Endodermal cell (in vitro differentiated cells): ENCODE measurements at places on chromosomes 5 and 9.
A peak's percentile ranks its signal among the peaks of the same experiment; 100 is the strongest.

- peak; percentile 96 for DNase-seq
Observed at GRCh38 chr5:154520861-154521453, 42.9 kb upstream of the HAND1 start.

DNA sequence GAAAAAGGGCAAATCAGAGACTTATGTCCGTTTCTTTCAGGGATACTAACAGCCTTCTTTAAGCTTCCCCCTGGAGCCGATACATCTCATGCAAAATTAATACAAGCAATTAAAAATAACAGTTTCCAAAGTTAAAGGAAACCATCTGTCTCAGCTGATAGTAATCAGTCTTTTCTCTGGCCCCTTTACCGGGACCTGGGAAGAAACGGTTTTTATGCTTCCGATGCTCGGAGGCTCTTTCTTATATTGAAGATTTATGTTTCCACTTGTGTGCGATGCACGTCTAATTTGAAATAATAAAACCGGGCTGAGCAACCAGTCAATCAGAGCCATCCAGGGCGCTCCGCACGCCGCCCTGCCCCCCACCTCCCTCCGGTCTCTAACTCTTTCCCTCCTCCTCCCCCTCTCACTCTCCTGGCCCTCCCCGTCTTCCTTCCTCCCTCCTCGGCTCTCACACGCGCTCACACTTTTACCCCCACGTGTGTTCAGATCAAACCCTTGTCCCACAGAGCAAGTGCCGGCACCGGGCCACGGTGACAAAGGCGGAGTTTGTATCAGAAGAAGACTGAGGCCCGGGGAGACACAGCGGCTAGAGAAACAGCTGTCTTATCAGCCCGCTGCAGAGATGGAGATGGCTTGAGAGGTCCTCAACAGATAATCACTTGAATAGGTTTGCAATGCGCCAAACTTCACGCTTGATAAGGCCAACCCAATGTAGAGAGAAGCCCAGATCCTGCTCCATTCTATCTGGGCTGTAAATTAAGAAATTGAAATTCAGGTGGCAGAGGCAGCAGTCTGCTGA is 5.1 kb upstream of the ELAVL2 start:
- DNase-seq: peak; percentile 81

GRCh38 chr5:140868721-140869554 is at the start of gene PCDHA11:
TSS of gene PCDHA11 (plus strand) at chr5:140868957. CDS start at chr5:140869104, 147 bp downstream.
- peak; percentile 79 for DNase-seq

DNA sequence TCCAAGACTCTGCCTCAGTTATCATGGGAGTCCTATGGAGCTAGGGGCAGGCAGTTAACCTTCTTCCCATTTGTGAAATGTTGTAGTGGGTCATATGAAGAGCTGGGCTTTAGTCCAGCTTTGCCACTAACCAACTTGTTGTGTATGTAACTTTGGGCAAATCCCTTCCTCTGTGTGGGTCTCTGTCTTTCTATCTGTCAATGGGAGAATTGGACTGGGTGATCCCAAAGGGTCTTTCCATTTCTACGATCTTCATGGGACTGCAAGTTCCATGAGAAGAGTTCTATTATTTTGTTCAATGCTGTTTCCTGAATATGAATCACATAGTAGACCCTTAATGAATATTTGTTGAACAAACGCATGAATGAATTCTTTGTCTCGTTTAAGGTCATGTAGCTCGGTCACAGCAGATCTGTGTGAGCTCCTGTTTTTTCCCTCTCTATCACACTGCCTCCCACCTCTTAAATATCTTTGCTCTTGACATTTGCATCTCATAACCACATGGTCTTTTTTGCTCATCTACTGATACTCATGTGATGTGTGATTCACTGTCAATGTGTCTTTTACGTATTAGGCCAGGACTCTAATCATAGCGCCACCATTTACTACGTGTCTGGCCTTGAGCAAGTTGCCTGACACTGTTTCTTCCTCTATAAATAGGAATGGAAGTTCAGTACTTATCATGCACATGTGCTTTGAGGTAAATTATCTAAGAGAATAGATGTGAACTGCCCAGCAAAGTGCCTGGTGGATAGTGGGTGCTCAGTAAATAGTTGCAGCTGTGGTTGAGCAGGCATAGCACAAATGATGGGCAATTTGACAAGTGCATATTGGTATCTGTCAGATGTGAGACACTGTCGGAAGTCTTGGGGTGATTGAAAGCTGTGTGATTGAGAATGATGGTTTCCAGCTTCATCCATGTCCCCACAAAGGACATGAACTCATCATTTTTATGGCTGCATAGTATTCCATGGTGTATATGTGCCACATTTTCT is 37.4 kb downstream of the PTTG1 start:
- DNase-seq: no peak

GRCh38 chr9:97415146-97415545 is 3.2 kb downstream of the TDRD7 start:
- no peak for DNase-seq

DNA sequence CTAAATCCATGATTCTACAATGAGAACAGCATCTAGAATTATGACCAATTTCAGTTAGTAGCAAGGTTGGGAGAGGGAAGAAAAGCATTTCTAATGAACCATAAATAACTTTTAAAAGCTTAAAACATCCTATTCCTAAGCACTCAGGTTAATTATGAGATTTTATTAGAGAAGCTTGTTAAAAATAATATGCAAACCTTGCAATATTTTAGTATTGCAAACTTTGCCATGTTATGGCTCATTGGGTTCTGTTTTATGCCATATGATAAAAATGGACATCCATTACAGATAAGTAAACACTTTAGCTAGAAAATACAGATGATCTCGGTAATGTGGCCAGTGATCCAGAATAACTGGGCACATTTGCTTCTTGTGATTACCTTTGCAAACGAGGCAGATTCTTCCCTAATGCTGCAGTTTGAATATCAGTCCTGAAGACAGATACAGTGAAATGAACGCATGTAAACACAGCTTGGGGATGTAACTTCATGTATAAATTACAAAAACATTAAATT is 447.0 kb downstream of the PLK2 start:
- no peak for DNase-seq

DNA sequence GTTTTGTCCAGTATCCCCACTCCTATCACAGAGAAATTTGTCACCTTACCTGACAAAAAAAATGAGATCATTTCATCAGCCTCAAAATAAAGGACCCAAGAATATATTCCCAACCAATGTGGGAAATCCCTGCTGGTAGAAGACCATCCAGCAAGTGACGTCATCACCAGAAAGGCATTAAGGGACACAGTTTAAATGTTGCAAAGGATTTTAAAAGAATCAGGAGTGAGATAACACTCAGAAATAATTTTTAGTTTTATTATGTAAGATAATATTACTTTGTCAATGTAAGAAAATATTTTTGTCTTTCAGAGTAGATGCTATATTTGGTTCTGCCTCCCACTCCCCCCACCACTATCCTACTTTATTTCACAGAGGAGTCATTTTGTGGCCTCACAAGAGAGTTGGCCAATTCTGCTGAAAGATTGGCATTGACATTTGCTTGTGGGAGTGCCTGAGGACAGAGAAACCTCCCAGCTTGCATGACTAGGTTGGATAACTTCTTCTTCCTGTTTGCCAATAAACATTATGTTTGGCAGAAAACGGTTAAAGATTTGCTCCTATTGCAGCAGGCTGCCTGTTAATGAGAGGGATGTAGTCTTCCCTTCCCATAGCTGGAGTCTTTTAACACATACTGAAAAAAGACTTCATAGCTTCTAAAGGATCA is 288.6 kb upstream of the DAB2 start:
- DNase-seq: no peak

DNA sequence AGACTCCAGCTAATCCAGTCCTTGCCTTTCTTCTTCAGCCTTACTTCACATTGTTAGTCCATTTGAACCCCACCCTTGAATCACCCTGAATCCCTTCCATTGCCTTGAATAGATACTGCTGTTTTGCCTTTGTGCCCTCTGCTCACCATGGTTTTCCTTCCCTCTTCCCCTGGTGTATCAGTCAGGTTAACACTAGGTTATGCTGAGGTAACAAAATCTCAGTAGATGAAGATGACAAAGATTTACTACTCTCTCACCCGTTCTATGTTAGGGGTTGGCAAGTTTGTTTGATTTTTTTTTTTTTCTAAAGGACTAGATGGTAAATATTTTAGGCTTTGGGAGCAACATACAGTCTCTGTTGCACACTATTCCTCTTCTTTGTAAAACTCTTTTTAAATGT is 3.3 kb upstream of the VLDLR start:
- no peak for DNase-seq

- DNase-seq: no peak
Observed at GRCh38 chr5:34585601-34586104, 70.5 kb upstream of the RAI14 start.

DNA sequence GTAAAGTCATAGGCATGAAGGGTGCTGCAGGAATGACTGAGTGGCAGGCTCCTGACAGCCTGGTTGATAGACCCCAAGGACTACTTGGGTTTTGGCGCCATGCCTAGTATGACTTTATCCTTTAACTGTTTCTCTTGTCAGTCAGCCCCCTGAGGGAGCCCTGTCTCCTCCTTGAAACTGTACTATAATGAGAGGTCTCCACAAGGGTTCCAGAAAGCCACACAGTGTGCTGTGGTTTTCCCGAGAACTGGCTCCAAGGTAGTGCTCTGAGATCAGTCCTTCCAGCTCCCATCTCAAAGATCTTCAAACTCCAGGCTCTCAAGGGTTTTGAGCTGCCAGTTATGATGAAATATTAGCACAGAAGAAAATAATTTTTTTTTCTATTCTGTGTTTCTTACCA is 26.7 kb upstream of the TNC start:
- DNase-seq: no peak

GRCh38 chr5:122015471-122015870 is 53.7 kb downstream of the SRFBP1 start:
- DNase-seq: no peak

DNA sequence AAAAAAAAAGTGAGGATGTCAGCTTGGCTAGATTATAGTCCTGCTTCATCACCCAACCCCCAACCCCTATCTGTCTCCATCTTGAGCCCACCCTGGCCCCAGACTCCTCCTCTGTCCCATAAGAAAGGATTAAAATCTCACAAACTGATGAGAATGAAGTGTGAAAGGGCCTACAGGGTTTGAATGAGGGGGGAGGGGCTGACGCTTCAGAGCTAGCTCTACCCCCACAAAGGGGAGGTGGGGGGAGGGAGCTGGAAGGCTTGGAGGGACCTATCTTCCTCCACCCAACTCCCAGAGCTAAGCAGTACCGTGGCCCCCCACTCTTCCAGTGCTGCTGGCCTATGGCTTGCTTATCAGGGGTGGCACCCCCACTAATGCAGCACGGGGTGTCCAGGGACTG is 43.7 kb upstream of the HAND1 start:
- DNase-seq: peak; percentile 85

DNA sequence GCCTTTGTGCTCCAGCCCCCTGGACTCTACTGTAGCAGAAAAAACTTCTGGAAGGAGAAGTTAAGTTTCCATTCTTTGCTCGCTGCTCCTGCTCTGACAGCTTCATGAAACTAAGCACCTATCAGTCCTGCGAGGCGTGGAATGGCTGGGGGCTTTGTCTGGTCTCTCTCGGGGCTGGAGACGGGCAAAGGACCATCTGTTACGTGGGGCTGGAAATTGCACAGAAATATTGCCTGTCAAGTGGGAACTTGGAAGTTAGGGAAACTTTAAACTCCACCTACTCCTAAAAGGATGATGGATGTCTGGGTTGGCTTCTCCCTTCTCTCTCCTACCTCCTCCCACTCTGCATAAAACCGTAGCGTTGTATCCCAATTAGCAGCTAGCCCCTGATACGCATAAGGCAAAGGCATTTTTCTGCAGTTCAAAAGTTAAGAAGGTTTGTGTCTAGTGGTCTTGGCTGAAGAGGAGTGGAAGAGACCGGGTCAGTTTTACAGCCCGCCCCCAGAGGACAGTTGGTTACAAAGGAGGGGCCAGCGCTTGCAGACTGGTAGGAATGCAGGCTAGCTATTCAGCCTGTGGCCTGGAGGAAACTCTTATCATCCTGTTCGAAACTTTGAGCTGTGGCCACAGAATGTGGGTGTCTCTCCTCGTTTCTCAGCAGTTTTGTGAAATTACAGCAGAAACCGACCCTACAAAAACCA is 1.3 kb downstream of the FBXL7 start:
- DNase-seq: peak; percentile 86

GRCh38 chr9:16125629-16126028 is 572.8 kb downstream of the CCDC171 start:
- DNase-seq: no peak

DNA sequence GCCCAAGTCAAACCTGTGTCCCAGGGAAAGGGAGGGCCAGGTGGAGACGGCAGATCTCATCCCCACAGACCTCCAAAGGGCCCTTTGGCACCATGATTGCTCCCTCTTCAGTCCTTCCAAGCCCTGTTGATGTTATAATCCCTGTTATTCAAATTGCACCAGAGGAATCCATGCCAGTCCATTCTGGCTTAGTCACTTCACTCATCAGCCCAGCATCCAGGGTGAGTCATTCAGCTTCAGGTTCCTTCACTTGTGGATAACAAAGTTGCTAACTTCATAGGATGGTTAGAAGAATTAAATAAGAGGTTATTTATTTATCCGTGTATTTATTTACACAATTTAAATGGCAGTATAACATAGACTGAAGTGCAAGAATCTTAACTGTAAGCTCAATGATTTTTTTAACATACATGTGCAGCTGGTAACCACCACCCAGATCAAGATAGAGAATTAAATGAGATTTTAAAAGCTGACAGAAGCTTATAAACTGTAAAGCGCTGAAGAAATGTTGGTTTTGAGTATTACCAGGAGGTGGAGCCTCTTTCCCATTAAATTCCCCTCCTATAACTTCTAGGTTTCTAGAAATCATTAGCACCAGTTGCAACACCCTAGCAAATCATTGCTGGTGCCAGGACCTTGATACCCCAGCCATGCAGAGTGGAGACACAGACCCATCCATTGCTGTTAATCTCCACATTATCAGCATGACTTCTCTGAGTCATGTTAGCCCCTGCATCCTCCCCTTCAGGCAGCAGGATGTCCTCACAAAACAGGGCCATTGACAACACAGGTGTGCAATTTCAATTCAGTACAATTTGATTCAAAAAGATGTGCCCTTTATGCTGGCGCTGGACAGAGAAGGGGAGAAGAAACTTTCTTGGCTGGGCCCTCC is 77.4 kb downstream of the SEC61B start:
- DNase-seq: peak; percentile 58

DNA sequence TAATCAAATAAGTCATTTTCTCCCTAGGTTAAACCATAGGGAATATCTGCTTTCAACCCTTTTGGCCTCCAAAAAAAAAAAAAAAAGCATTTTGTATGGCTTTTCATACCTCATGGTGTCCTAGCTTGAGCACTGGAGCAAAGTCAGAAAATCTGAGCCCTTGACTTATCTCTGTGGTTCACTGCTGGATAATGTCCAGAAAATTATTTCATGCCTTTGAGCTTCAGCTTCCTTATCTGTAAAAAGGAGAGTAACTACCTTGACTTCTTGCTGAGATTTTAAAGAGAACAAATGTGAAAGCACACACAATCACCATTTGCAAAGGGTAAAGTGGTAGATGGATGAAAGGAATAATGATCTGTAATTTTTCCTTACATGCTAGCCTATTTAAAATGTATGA is 165.9 kb downstream of the ALDH1A1 start:
- no peak for DNase-seq

GRCh38 chr5:169222934-169223594 is 77.9 kb downstream of the SLIT3 start:
- DNase-seq: no peak

- DNase-seq: no peak
Observed at GRCh38 chr5:151218177-151218576, 5.7 kb downstream of the CCDC69 start.

GRCh38 chr5:172769616-172770373 is 1.2 kb downstream of the DUSP1 start:
- DNase-seq: no peak

- DNase-seq: no peak
Observed at GRCh38 chr5:52767766-52768480, 19.8 kb upstream of the ITGA1 start.

GRCh38 chr9:137809040-137809576 is 68.5 kb upstream of the CACNA1B start:
- DNase-seq: no peak

GRCh38 chr5:6636293-6636692 is 3.1 kb downstream of the SRD5A1 start:
- no peak for DNase-seq
